ENCODE measurements at places on chromosomes 5 and 9.

- DNase-seq: no peak
Measured at GRCh38 chr9:136013524-136014034, 52.4 kb upstream of the UBAC1 start.

- no peak for DNase-seq
Measured at GRCh38 chr9:36128349-36128748, 8.2 kb upstream of the GLIPR2 start.

DNA sequence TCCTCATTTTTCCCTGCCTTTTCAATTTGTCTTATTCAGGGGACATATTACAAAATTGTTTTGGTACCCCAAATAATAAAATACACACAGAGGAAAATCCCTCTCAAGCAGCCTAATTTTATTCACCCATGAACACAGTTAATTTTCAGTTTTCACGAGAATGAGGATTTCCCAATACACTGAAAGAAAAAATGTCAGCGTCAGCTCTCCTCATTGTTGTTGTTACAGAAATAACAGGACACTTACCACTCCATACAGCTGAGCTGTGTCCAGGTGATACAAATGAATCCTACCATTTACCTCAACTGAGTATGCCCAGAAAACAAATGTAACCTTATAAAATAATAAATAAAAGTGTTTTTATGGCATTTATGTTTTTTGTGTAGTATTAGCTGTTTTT is 144.6 kb upstream of the PCA3 start:
- DNase-seq: no peak

- no peak for DNase-seq
Measured at GRCh38 chr9:127267793-127268525, 3.4 kb downstream of the GARNL3 start.
